ENCODE measurements at places on chromosomes 13 and 19. TPM values are rescaled to one million over a fixed set of nuclear protein-coding genes. Genes with fewer than 3 reads are reported as not detected.

- no peak for DNase-seq
Observed at GRCh38 chr19:5956728-5957127, 21.2 kb downstream of the RANBP3 start.

DNA sequence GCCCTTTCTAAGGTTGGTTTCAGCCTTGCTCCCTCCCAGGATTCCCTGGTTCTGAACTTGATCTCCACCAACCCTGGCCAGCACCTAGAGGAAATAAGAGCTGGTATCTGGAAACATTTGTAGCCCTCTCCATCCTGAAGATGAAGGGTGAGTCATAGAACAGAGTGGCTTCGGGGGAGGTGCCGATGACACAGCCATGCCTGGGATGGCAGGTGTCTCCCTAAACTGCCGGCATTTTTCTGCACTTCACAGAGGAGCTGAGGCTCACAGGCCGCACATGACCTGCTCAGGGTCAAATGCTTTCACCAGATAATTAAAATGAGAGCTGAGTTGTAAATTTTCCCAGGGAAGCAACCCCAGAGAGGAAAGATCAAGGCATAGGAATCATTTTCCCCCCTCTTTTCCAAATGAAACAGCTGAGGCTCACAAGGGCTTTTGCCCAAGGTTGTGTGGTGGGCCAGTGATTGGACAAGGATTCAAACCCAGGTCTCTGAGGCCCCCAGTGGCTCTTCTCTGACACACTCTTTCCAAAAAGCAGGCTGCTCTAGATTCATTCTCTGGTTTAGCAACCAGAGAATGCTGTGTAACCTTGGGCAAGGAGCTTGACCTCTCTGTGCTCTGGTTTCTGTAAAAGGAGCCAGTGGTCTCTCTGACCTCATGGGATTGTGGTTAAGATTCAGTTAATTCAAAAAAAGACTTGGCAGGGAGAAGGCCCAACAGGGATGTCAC lies 1.2 kb upstream of the SLC25A42 start:
- no peak for DNase-seq

DCLK1 gene
- 47.1 TPM for total RNA-seq

ZNF865 gene
- total RNA-seq, result 16.2 TPM

DNA sequence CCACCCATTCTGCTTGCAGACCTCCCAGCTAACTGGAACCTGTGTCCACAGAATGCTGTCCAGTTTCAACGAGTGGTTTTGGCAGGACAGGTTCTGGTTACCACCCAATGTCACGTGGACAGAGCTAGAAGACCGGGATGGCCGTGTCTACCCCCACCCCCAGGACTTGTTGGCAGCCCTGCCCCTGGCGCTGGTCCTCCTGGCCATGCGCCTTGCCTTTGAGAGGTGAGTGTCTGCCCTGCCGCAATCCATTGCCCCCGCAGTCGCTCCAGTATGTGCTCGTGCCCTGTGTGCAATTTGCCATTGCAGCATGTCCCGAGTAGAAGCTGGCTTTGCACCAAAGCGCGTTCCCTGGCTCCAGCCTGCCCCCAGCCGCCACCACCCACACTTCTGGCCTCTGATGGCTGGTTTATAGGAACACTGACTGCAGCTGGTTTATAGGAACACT lies 41.9 kb downstream of the CERS4 start:
- DNase-seq, result no peak

COX6B2 gene
- 0.33 TPM for total RNA-seq

DNA sequence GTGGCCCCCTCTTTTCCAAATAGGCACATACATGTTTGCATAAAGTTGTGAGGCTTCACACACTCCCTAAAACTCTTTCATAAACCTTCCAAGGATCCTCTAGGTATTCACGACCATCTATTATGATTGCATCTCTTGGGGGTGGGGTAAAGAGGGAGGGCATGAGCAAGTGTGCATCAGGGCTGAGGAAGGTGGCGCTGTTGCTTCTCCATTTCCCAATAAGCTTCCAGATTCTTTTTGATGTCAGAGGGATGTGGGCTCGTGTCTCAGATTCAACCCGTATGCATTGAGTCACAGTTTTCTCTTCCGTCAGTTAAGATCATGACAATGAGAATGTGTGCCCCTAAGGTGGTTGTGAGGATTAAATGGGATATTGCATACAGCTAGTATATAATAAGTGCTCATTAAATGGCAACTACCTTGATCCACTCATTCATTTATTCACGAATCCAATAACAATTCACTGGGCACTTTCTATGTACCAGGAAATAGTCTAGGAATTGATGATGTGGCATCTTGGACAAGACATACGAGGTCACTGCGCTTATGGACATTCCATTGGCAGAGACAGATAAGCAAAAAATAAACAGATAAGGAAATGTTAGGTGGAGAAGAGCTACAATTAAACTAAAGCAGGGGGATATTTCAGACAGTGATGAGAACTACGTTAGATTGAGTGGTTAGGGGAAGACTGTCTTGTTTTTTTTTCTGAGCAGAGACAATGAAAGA lies 10.3 kb downstream of the CYP2B6 start:
- DNase-seq, result no peak

GRCh38 chr13:73428706-73429105 lies 369.9 kb downstream of the KLF5 start:
- no peak for DNase-seq

SYT5 gene
- 9.1 TPM for total RNA-seq

GRCh38 chr19:2977746-2978138 lies 378 bp downstream of the TLE6 start:
- DNase-seq, result no peak

ZNF738 gene
- total RNA-seq, result 47.7 TPM

STOML3 gene
- total RNA-seq, result 0.56 TPM

DNA sequence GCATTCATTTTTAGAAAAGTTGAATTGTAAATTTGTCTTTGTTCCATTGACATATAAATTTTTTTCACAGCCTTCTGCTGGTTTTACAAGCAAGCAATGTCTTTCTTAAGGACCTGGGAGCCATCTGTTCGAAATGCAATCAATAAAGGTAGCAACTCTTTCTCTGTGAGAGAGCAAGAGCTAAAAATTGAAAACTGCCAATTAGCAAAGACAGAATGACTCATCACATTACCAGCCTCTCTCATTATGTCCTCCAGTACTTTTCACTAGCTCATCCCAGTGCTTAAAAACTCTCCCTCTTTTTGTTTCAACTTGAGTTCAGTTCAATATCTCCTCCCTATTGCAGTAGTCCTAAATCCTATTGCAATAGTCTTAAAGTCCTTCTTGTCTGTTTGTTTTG lies 760.7 kb upstream of the SLITRK6 start:
- DNase-seq, result no peak

- no peak for DNase-seq
Observed at GRCh38 chr13:105960326-105960725, 575.1 kb downstream of the EFNB2 start.

HMGB1 gene
- total RNA-seq, result 576 TPM

NLRP4 gene
- not detected for total RNA-seq

- no peak for DNase-seq
Observed at GRCh38 chr13:32903720-32904119, 112.5 kb upstream of the KL start.

ZNF570 gene
- 6.6 TPM for total RNA-seq

NALCN gene
- 0.70 TPM for total RNA-seq

All from type B pancreatic cell (in vitro differentiated cells).